ENCODE measurements at places on chromosomes 6 and 20.

DNA sequence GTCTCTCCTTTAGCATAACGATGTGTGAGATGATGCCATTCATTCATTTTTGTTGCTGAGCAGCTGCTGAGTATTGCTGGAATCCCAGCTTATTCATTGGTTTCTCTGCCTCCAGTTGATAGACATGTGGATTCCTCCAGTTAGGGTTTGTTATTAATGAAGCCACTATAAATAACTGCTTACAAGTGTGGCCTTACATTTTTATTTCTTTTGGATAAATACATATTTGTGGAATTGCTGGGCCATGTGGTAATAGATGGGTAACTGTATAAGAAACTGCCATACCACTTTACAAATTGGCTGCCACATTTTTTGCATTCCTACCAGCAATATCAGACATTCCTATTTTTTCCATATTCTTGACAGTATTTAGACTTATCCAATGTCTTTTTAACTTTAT lies 2.6 kb upstream of the HLA-B start:
- DNase-seq = no peak

DNA sequence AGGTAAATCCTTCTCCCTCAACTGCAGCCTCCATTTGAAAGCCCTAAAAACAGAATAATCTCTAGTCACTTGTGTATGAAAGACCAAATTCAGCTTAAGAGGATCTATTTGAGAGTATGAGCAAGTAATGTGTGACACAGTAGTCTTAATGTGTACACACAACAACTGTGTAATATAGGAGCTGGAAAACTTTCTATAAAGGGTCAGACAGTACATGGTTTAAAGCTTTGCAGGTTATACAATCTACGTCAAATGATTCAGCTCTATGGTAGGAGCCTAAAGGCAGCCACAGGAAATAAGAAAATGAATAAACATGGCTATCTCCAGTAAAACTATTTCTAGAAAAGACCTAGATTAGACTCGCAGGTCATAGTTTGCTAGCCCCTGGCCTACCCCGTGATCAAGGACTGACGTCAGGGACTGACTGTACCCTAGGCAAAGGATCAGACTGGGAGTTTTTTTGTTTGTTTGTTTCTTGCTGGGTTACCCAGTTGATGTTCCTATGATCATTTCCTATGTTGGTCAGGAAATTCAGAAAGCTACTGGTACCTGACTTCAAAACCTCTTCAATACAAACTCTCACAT lies 39.7 kb downstream of the BTBD9 start:
- no peak for DNase-seq

DNA sequence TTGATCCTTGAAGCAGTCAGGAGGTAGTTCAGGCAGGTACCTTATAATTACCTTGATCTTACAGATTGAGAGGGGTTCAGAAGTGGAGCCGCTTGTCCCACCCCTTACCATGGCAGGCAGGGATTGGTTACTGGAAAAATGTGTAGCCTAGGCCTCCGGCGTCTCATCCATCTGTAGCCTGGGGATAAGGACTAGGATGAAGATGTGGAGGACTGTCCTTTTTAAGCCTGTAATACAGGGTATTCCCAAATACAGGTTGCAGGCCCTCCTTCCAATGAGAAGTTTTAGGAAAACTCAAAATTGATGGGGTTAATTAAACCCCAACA lies 2.8 kb downstream of the HMGA1 start:
- DNase-seq = no peak

GRCh38 chr6:23213193-23213592 lies 643.8 kb downstream of the HDGFL1 start:
- DNase-seq = no peak

DNA sequence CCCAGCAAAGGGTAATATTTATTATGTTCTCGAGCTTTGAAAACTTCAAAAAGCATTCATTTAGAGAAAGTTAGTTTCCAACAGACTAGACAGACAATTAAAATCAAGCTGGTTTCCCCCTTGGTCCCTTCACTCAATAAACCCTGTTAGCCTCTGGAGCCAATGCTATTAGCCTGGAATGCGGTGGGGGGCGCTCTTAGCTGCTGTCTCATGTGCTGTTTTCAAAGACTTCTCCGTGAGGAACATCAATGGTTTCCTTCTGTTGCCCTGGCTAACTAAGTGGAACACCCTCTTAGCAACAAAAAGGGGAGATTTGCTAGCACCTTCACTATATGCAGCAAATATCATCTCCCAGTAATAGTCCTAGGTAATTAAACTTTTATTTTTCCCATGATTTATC lies 86.4 kb downstream of the LY86 start:
- DNase-seq = no peak

- DNase-seq = no peak
Observed at GRCh38 chr20:59434960-59435359, 134.5 kb downstream of the EDN3 start.

DNA sequence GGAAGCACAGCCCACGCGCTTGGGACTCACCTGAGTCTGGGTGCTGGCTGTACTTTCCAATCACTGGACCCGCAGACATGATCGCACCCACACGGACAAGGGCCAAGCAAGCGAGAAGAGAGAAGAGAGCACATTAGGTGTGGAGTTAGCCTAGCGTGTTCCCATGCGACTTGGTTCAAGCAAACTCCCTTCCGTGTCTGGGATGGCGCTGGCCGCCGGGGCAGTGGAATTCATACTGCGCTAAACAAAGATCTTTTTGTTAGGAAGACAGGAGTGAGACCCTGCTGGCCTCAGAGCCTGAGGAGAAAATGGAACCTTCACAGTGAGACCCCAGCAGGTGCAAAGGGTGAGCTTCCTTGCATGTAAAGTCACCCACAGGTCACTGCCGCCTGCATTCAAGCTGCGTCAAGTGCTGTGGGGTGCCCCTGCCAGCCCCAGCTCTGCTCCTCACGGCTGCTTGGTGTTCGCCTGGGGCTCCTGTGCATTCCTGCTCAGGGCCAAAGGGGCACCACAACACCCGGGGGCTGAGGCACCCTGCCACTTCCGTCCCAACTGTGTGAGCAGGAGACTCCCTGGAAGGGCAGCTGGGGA lies 26.4 kb downstream of the PSMG4 start:
- no peak for DNase-seq

Measured in stimulated activated CD4-positive, alpha-beta T cell treated with anti-CD3 and anti-CD28 coated beads, Interleukin-15, amount 100 ng/mL, for 48 hours (primary cell).